ENCODE measurements at places on chromosomes 16 and 17. TPM values are rescaled to one million over a fixed set of nuclear protein-coding genes. Genes with fewer than 3 reads are reported as not detected.

EIF3CL gene
- 84.0 TPM for total RNA-seq

RAB26 gene
- total RNA-seq = 0.42 TPM

HAGHL gene
- 5.7 TPM for total RNA-seq

GRCh38 chr17:51375771-51376170 is 115.4 kb downstream of the UTP18 start:
- no peaks in the 10 kb centered on the region for H3K36me3 ChIP-seq
- H3K27ac ChIP-seq = no peak overlapping the region
- H3K4me1 ChIP-seq = peaks cover 14% of the 10 kb centered on the region
- DNase-seq = no peak

All from activated CD4-positive, alpha-beta T cell treated with anti-CD3 and anti-CD28 coated beads, Interleukin-2, amount 10 ng/mL, durations not matched to agents 7 days and 5 days (primary cell).